ENCODE measurements at places on chromosomes 11 and 22.

GRCh38 chr11:81365496-81365895 lies 1368.2 kb downstream of the FAM181B start:
- no peak for DNase-seq

- DNase-seq = no peak
These were observed 3.8 kb upstream of the OR10A5 start for GRCh38 chr11:6841694-6842093.

DNA sequence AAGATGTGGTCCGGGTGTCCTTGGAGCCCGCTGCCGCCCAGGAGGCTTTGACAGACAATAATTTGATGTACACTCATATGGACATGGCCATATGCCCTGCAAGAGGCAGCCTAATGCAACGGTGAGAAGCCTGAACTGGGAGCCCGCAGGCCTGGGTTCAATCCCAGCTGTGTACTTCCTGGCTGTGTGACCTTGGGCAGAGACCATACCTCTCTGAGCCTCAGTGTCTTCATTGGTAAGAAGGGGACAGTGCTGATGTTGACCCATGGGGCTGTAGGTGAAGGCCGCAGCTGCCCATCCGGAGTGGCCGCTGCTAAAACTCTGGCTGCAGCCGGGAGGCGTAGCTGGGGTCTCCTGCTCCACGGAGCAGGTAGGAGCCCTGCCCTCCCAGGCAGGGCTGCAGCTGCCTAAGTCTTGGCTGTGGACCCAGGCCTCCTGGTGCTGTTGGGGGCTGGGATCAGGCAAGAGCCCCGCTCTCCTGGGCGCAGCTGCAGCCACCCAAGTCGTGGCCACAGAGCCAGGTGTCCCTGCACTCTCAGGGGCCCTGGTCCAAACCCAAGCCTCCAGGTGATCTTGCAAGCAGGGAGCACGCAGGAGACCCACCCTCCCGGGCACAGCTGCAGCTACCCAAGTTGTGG lies 8.9 kb downstream of the IL2RB start:
- DNase-seq = no peak

DNA sequence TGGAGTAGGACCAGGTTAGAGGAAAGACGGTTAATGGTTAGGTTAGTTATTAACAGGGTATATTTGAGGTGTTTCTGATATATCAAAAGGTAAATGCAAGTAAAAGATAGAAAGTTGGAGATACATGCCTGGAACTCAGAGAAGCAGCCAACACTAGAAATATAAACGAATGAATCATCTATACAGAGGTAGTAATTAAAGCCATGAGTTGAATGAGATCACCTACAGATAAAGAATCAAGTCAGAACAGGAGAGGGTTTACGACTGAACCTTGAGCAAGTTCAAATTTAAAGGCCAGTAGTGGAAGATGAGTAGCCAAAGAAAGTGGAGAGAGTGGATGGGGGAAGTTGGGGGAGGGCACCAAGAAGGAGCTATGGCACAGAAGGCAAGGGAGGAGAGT lies 73.9 kb downstream of the SPON1 start:
- DNase-seq = no peak

GRCh38 chr11:92475819-92476218 lies 251.2 kb downstream of the FAT3 start:
- no peak for DNase-seq

GRCh38 chr11:94528551-94528950 lies 15.2 kb upstream of the FUT4 start:
- DNase-seq = no peak

DNA sequence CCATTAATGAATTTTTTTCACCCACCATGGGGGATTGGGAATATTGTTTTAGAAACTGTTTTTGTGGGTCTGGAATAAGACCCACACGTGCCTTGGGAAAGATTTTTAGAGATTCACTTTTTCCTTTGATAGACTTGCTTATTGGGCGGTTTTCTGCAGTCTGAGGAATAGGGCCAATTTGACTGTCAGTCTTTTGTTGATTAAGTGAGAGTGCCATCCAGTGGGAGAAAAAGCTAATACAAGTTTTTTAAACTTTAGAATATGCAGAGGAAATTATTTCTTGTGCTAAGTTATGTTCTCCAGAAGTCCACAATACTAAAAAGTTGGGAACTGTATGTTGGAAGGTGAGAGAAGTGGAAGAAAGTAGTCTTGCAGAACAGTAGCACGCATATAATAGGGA lies 56.1 kb downstream of the PRMT3 start:
- DNase-seq = no peak

GRCh38 chr11:13094930-13095687 lies 86.0 kb downstream of the RASSF10 start:
- no peak for DNase-seq

DNA sequence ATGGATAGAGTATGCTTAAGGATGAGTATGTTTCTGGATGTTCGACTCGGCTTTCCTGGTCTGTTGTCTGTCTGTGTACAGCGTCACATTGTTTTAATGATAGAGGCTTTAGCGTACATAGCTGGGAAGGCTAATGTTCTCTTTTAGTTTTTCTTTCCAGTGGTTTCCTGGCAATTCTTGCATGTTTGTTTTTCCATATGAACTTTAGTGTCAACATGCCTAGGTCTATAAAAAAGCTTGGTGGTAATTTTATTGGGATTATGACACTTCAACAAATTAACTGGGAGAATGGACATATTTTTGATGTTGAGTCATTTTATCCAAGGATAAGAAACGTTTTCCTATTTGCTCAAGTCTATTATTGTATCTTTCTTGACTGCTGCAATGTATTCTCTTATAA lies 17.6 kb downstream of the F2 start:
- DNase-seq = no peak

DNA sequence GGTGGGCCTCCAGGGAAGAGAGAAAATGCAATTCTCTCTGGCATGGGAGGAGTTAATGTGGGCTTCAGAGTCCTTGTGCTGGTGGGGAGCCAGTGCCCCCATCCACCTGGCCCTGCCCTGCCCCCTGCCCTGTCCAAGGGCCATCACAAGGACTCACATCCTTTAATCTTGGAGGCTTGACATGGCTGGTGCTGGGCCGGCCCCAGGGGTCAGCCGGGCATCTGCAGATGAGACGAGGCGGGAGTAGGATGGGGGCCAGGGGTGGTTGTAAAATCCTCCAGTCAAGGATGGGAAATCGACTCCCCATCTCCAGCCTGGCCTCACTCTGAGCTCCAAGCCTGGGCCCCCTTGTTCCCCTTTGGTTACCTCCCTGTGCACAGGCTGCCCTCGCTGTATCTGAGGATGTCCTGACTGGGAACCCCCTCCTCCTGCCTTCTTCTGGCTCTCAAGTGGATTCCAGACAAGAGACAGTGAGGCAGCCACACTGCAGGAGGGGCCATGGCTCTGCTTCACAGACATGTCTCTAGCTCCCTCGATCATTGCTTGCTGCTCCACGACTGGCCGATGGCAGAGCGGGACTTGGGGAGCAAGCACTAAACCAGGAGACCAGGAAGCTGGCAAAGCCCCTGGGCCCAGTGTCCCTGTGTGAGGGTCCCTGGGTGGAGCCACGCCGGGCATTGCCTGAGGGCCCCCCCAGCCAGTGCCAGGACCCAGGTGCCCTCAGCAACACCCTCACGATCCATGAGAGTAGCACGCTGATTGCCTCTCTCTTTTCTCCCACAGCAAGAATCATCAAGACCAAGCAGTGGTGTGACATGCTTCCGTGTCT lies 1120.5 kb downstream of the BRD1 start:
- no peak for DNase-seq

DNA sequence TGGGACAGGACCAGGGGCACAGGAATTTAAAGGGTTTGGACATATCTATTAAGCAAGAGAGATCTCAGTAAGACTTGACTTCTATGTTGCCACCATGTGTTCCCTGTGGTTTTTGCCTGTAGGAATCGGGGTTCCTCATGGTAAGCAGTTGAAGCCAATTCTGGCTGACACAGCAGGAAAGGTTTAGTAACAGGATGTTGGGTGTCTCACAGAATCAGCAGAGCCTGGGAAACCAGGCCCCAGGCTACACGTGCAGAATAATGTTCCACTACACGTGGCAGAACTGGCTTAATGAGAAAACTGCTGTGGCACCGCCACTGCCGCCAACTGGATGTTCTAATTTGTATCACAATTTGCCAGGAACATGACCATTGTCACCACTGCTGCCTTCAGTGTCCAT lies 264.6 kb upstream of the PLET1 start:
- no peak for DNase-seq

GRCh38 chr11:2466869-2467694 lies 22.3 kb downstream of the KCNQ1 start:
- no peak for DNase-seq

DNA sequence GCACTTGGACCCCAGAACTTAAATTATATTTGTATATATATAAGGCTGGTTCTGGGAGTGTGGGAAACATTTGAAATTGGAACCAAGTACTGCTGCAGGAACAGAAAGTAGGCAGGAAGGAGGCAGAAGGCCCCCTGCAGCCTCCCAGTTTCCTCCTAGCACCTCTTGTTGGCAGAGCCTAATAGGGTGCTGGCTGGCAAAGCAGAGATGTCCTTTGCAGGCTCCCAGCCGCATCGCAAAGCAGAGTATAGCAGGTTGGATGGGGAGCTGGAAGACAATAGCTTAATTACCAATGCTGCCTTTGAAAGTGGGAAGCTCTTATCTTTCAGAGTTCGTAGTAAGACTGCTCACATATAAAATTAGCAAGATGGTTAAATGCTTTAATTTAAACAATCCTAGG lies 370.8 kb upstream of the C11orf87 start:
- no peak for DNase-seq

DNA sequence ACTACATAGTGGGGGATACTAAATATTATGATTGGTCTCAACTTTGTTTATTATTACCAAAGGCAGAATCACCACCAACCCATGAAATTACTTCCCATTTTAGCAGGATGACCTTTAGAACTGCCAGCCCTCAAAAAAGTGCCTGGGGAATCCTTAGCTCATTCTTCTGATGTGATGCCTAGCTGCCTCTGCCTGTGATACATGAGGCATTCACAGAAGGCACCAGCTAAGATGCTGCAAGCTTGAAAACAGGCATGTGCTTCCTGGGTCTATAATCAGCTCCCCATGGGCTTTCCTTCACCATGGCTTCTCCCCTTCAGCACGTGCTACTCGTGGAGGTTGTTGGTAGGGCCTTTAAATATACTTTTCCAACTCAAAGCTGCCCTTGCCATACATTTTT lies 50.4 kb upstream of the ARHGAP20 start:
- DNase-seq = no peak

GRCh38 chr22:46002757-46003270 lies 25.9 kb upstream of the WNT7B start:
- DNase-seq = no peak

DNA sequence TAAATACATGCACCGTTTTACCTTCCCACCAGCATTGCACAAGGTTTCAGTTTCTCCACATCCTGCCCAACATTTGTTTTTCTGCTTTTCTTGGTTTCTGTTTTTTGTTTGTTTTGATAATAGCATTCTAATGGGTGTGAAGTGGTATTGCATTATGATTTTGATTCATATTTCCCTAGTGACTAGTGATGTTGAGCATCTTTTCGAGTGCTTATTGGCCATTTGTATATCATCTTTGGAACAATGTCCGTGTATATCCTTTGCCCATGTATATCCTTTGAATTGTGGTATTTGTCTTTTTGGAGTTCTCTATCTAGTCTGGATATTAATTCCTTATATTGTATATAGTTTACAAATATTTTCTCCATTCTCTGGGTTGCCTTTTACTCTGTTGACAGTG lies 2914.8 kb upstream of the OR11H1 start:
- DNase-seq = no peak

DNA sequence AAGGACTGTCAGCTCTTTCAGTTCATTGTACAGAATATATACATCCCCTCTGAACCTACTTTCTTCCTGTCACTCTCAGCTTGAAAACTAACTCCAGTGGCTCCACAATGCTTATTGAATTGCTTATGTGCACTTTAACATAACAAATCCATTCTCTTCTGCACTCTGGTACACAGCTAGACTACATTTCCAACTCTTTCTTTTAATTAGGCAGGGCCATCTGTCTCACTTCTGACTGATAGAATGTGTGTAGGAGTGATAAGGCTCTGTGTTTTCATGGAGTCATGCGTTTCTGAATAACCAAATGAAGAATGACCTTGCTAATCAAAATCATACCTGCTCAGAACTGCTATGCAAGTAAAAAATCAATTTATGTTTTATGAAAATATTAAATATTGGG lies 278.5 kb upstream of the CCDC179 start:
- DNase-seq = no peak

GRCh38 chr11:60594998-60595642 lies 79.9 kb downstream of the MS4A13 start:
- no peak for DNase-seq

DNA sequence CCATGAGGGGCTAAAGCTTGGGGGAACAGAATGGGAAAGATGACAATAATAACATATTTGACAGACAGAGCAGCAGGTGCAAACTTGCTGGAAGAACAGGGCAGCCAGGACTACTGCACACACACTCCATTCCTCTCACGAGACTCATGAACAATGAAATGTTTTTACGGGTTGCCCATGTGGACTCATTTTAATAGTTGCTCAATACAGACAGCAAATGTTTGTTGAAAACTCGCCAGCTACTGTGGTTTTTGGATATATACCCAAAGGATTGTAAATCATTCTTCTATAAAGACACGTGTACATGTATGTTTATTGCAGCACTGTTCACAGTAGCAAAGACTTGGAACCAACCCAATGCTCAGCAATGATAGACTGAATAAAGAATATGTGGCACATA lies 10.3 kb downstream of the SYT13 start:
- no peak for DNase-seq

DNA sequence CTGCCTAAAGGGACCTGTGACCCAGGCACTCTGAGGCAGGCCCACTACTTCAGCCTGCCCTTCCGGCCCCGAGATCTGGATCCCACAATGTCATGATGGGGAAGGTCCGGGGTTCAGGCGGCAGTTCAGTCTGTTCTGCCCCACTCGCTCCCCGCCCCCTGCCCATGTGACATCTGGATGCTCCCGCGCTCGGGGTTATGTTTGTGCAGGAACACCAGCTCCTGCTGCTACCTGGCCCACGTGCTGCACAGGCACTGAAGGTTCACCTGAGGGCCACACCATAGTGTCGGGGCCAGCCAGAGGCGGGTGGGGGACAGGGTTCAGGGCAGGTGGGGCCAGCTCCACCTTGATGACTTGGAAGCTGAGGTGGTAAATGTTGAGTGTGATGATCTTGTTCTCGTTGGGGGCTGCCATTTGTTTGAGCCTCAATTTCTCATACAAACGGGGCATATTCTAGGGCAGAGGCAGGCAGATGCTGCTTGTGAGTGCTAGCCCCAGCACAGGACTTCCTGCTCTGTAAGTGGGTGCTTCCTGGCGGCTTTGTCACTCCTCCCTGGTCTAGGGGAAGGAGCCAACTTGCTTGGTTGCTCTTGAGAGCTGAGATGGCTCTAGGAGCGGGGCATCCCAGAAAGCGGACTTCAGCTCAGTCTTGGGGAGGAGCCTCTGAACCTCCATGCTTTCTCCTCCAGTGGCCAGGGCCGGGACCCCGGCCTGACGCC lies 4.4 kb upstream of the SIPA1 start:
- DNase-seq = no peak

DNA sequence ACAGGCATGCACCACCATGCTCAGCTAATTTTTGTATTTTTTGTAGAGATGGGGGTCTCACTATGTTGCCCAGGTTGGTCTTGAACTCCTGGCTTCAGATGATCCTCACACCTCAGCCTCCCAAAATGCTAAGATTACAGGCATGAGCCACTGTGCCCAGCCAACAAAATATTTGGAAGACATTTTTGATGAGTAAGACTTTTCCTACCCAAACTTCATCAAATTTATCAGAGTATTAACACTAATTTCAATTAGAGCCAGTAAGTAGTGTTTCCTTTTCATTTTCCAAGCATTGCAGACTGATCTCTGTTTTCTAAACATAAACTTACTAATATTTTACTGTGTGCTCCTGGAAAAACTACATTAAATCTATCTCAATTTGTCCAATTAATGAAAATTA lies 1.4 kb upstream of the CRTAM start:
- no peak for DNase-seq

GRCh38 chr22:46462726-46463371 lies 74.6 kb downstream of the CELSR1 start:
- no peak for DNase-seq
